ENCODE measurements at places on chromosomes 5 and 9.
A peak's percentile ranks its signal among the peaks of the same experiment; 100 is the strongest.

GRCh38 chr9:136979769-136980587 lies 2.7 kb downstream of the PTGDS start:
- DNase-seq = no peak

DNA sequence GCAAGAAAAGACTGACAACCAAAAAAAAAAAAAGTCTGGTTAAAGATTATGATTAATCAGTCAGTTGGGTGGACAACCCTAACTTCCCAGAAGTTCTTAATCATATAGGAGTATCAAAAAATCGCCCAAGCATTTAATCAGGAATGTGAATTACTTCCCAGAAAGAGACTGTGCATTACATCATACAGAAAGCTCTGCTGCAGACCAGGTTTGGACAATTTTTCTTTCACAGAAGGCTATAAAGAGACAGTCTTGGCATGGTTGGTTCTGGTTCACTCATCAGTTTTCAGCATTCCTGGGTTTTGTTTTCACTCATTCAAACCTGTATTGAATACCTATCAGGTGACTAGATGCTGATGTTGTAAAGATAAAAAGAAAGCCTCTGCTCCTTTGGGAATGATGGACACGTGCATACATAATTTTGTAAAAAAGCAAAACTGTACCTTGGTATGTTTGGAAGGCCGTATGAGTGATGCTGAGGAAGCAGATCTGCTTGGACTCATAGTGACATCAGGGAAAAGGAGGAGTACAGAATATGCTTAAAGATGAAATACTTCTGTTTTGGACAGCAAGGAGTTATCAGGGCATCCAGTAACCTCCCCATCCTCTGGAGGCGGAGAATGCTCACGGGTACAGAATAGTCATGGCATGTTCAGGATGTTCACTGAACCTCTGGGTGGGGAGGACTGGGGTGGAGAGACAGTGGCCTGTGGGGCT lies 178.4 kb downstream of the GNA14 start:
- no peak for DNase-seq

GRCh38 chr9:94692601-94693000 lies 33.9 kb upstream of the AOPEP start:
- no peak for DNase-seq

- no peak for DNase-seq
Observed at GRCh38 chr5:25119650-25120049, 474.9 kb upstream of the CDH10 start.

- peak; percentile 37 for DNase-seq
Observed at GRCh38 chr5:396531-396961, 46.4 kb upstream of the EXOC3 start.

DNA sequence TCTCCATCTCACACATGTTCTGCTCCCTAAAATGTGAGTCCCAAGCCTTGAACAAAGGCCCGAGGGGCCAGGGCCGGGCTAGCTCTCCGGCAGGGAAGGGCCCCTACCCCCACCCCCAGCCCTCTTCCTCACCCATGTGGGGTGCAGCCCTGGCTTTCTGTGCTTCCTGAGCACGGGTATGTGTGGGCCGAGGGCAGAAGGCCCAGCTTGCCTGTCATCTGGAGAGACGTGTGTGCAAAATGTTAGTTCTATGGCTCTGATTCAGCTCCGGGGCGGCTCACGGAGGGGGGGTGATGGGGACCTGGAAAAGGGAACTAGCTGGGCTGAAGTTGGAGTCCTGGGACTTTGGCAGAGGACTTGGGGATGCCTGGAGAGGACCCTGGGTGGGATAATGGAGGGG lies 90.3 kb upstream of the ARAP3 start:
- DNase-seq = no peak

GRCh38 chr5:53376853-53377252 lies 103.6 kb upstream of the FST start:
- no peak for DNase-seq

- DNase-seq = no peak
Observed at GRCh38 chr5:98468188-98468869, 305.1 kb upstream of the RGMB start.

DNA sequence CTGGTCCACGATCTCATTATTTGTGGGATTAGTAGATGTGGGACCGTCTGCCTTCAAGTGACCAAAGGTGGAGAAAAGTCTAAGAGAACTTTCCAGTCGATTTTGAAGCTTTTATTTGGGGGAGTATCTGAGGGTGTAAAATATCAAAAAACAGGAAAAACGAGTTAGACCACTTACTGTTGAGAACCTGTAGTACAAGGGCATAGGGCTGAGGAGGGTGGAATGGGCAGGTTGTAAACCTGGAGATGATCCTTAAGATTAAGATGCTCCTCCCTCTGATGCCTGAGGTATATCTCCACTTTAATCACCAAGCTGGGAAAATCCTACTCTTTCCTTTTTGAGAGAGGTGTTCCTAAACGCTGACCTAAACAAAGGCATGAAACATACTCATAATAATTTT lies 32.0 kb upstream of the GTF2H2C start:
- no peak for DNase-seq
